ENCODE measurements at places on chromosomes 2 and 18.

DNA sequence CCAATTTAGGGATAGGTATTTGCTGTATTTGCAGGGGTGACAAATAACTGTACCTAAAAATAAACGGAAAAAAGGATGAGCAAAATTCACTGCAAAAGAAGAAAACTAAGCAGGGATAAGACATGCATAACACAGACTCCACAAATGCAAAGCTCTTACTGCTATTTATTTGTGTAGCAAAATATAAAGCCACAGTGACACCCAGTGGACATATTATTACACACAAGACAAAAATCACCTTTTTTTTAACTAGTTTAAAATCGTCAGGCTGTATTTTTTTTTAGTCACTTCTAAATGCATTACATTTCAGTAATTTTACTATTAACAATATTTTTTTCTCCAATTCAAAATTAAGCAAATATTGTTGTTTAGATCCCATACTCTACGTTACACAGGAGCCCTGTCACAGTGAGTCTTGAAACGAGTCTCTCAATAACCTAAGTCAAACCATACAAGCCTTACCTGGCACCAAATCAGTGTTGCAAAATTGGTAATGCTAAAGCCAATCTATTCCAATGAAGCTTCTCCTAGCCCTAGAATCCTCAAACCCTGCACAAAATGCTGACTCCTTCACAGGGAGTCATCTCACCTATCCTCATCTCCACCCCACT is 23.7 kb downstream of the METTL4 start:
- DNase-seq, result no peak
- no peaks in the 10 kb centered on the region for H3K27me3 ChIP-seq
- no peaks in the 10 kb centered on the region for H3K4me1 ChIP-seq
- H3K27ac ChIP-seq, result no peak overlapping the region
- H3K36me3 ChIP-seq, result no peaks in the 10 kb centered on the region

DNA sequence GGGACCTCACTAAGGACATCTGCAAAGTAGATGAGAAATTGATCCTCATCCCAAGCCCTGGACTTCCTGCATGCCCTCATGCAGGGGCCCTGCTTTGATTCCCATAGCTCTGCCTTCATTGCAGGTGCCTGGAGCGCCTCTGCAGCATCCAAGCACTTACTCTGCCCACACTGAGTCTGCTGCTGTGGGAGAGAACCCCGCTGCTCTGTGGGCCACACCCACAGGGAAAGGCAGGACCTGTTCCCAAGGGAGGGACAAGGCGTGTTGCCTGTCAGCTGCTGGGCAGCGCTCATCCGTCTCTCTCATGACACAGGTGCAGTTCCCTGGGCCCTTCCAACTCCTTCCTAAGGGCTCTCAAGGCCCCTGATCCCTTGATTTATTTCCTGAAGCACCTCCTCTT is 266.8 kb upstream of the SMIM21 start:
- no peaks in the 10 kb centered on the region for H3K4me1 ChIP-seq
- H3K27ac ChIP-seq, result no peak overlapping the region
- H3K4me3 ChIP-seq, result no peak overlapping the region
- no peaks in the 10 kb centered on the region for H3K36me3 ChIP-seq

- no peak overlapping the region for H3K4me3 ChIP-seq
- no peak overlapping the region for H3K27ac ChIP-seq
- H3K27me3 ChIP-seq, result no peaks in the 10 kb centered on the region
- H3K36me3 ChIP-seq, result peaks cover 1% of the 10 kb centered on the region
- no peaks in the 10 kb centered on the region for H3K4me1 ChIP-seq
- DNase-seq, result no peak
Measured at GRCh38 chr2:61157371-61158003, 4.5 kb upstream of the C2orf74 start.

DNA sequence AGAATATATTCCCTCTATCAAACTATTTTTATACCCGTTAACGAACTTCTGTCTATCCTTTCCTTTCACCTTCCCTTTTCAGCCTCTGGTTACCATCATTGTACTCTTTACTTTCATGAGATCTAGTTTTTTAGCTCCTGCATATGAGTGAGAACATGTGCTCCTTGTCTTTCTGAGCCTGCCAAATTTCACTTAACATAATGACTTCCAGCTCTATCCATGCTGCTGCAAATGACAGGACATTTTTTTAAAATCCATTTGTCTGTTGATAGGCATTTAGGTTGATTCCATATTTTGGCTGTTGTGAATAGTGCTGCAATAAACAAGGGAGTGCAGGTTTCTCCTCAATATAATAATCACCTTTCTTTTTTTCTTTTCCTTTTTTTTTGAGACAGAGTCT is 8.2 kb upstream of the CCDC195 start:
- H3K27me3 ChIP-seq, result no peaks in the 10 kb centered on the region
- DNase-seq, result no peak
- no peaks in the 10 kb centered on the region for H3K4me1 ChIP-seq
- H3K27ac ChIP-seq, result no peak overlapping the region
- H3K4me3 ChIP-seq, result no peak overlapping the region
- H3K36me3 ChIP-seq, result no peaks in the 10 kb centered on the region

DNA sequence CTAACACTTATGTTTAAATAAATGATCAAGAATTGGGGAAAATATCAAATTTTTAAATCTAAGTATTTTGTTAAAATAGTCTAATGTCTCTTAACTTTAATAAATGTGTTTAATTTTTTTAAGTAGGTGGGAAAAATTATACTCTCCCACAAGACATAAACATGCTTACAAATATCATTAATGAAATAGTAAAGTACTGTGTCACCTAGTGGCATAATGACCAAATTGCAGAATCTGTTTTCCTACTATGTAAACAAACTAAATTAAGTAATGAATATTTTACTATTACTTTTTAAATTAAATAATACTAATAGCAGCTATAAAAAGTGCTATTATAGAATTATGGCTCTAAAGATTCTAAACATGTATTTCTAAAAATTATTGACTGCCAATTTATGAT is 52.0 kb upstream of the CHAC2 start:
- H3K36me3 ChIP-seq, result no peaks in the 10 kb centered on the region
- no peak overlapping the region for H3K27ac ChIP-seq
- no peak for DNase-seq
- H3K4me1 ChIP-seq, result no peaks in the 10 kb centered on the region
- no peaks in the 10 kb centered on the region for H3K27me3 ChIP-seq
- H3K4me3 ChIP-seq, result no peak overlapping the region

- no peak overlapping the region for H3K27ac ChIP-seq
- DNase-seq, result no peak
- no peaks in the 10 kb centered on the region for H3K27me3 ChIP-seq
- H3K36me3 ChIP-seq, result no peaks in the 10 kb centered on the region
Measured at GRCh38 chr2:187078297-187078696, 229.3 kb upstream of the ZSWIM2 start.

DNA sequence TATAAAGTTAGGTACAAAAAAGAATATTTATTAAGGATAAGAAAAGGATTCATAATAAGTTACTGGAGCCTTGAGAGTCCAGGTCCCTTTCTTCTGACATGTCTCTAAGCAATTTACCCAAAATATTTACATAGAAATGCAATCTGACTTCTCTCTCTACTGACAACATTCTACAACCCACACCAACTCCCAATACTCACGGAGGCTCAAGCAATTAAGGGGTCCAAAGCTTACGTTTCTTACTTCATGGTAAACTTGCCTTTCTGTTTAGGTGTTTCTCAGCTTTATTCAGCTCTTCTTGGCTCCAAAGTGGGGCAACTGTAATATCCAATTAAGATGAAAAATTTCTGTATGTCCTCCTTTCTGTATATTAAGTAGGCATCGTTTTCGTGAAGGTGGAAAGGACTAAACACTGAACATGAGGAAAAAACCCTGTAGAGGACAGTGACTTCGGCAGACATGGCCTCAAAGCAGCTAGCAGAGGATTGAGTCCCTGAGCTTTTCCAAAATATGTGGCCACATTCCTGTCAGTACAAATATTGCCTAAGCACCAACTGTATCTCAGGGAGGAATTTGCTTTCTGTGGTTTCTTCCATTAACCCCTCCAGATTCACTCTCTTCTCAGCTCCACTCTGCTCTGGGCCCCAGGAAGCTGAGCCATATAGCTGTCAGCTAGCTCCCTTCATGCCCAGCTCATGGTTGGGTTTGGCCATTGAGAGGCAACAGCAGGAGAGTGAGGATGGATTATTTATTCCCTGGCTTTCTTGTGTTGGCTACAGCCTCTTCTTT is 67.9 kb upstream of the GLS start:
- H3K36me3 ChIP-seq, result no peaks in the 10 kb centered on the region
- H3K4me1 ChIP-seq, result peaks cover 2% of the 10 kb centered on the region
- no peak overlapping the region for H3K27ac ChIP-seq
- no peak for DNase-seq
- no peaks in the 10 kb centered on the region for H3K27me3 ChIP-seq

- H3K36me3 ChIP-seq, result no peaks in the 10 kb centered on the region
- no peak overlapping the region for H3K4me3 ChIP-seq
- no peak for DNase-seq
- no peaks in the 10 kb centered on the region for H3K27me3 ChIP-seq
Measured at GRCh38 chr2:182103526-182103925, 117.9 kb downstream of the PPP1R1C start.
